Omental fat pad (tissue), 4 donors: ENCODE measurements at places on chromosomes 5 and 9. TPM values are rescaled to one million over a fixed set of nuclear protein-coding genes. Genes with fewer than 3 reads are reported as not detected.

Gene GFI1B
- total RNA-seq: not detected

Gene NUTM2F
- not detected for total RNA-seq

Gene ALDH7A1
- total RNA-seq: 17.7 TPM

Gene GPX3
- total RNA-seq: 7,445 TPM

Gene BHMT2
- total RNA-seq: 23.6 TPM

Gene TMC1
- 0.13 TPM for total RNA-seq

Gene QRFP
- not detected for total RNA-seq

Gene SLC34A1
- not detected for total RNA-seq

Gene MOB3B
- total RNA-seq: 9.1 TPM

Gene ACOT12
- total RNA-seq: not detected

Gene MLANA
- not detected for total RNA-seq

Gene IL13
- not detected for total RNA-seq

Gene FOXD4
- not detected for total RNA-seq

Gene HARS2
- 21.7 TPM for total RNA-seq

Gene ZFP37
- 1.3 TPM for total RNA-seq

- no peak for DNase-seq
Measured at GRCh38 chr9:93699650-93700049, 123.3 kb downstream of the PHF2 start.

DNA sequence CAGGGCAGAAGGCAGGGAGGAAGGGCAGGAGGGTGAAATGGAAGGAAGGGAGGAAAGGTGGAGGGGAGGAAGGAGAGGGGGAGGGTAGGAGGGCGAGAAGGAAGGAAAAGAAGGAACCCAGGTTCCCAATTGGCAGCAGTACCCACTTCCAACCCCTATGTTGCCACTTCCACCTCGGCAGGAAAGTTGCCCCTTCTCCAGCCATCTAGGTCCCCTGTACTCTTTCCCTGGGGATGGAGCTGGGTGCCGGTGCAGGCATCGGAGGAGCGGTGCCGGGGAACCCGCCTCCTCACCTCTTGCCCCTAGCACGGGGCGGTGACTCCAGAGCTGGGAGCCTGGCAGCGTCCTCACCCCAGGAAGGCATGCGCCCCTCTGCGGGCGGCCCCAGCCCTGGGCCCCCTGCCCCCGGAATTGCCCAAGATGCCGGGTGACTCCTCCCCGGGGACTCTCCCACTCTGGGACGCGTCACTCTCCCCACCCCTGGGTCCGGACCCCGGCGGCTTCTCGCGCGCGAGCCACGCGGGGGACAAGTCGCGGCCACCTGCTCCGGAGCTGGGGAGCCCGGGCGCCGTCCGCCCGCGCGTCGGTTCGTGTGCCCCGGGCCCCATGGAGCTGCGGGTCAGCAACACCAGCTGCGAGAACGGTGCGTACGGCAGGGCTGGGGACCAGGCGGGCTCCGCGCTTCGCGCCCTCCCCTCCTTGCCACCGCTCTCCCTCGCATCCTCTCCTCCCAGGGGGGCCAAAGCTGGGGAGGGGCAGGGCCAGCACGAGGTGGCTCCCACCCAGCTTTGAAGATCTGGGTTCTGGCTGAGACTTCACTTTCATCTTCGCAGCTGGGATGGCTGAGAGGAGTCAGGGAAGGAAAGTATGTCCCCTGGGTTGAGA is at the start of gene NIPAL4:
TSS of gene NIPAL4 (plus strand) at position 499 of the 885 bp plus-strand sequence. CDS start at position 607, 108 bp downstream.
- DNase-seq: no peak

DNA sequence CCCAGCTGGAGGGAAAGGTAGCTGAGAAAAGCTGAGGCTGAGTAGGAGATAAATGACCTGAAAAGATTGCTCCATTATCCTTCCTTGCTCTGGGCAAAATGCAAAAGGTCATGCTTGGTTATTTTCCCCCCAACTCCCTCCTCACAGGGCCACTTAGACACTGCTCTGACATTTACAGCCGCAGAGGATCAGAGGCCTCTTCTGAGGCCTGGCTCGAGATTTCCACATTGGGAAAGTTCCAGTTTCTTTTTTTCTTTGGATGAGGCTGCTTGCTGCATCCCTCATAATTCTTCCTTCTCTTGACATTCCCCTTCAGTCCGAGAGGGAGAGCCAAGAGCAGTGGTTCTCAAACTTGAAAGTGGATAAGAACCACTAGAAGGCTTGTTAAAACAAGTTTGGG is 60.1 kb upstream of the HSPA9 start:
- no peak for DNase-seq

DNA sequence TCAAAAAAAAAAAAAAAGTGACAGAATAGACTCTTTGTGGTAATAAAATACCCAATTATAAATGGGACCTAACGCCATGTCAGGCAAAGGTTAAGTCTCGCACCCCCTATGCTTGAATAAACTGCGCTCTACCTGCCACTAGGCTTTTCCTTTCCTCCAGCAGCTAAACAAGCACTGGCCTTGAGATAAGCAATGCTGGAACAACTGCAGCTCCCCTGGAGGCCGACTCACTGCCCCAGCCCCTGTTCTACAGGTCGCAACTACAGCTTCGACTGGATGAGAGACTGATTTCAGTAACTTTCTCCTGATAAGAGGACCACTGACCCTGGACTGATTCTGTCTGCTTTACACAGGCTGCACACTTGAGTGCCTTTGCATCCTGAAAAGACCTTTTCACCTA is 210.2 kb downstream of the HSPA4 start:
- DNase-seq: no peak

DNA sequence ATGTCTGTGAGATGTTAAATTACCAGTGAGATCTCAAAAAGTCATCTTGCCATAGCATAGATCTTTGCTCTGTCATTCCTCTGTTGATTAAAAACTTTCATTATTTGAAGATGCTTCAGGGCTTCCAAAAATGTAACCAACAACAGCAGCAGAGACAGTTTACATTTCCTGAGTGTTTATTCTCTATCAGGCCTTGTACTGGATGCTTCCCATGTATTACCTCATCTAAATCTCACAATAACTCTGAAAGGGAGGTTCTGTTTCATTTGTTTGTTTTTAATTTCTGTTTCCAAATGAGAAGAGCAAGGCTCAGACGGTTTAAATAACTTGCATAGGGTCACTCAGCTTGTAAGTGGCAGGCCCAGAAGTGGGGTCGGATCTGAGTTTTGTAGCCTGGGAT is 45.2 kb downstream of the MRRF start:
- no peak for DNase-seq

GRCh38 chr5:149203921-149204441 is 62.7 kb downstream of the ABLIM3 start:
- no peak for DNase-seq

DNA sequence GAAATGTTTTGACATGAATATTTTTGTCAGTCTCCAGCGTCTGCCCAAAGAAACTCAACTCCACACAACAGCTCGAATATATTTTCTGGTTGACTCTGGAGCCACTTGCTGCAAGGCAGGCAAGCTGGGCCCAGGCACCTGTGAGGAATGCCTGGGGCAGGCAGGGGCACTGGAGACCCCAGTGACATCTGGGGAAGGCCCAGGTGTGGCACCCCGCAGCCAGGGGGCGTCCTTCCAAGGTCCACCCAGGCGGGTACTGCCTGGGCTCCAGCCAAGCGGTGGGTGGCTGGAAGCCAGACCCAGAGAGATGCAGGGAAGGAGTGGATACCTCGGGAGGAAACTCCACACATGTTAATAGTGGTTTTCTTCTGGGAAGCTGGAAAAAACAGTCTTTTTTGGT is 125.9 kb downstream of the PHF2 start:
- DNase-seq: no peak

DNA sequence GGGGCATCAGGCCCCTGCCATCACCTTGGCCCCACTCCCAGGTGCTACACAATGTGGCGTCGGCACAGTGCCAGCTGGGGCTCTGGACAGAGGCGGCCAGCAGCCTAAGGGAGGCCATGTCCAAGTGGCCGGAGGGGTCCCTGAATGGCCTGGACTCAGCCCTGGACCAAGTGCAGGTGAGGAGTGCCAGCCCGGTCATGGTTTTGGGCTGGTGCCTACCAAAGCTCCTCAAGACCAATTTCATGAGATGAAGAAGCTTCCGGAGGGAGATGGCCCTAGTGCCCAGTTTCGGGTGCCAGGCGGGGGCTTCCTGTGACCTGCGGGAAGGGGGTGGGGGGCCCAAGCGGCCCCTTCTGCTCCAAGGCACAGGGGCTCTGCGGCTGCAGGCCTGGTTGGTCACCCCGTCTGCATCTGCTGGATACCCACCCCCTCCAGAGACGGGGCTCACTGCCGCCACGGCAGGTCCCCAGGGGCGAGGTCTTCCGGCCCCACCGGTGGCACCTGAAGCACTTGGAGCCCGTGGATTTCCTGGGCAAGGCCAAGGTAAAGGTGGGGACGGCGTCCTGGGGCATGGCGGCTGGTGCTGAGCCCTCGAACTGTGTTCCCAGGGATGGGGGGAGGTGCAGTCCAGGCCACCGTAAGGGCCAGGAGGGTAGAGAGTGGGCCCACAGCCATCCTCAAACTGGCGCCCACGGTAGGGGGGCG is 5.8 kb downstream of the NOXA1 start:
- DNase-seq: no peak

GRCh38 chr5:35626108-35626507 is 8.4 kb downstream of the SPEF2 start:
- DNase-seq: no peak

- no peak for DNase-seq
Measured at GRCh38 chr9:37486616-37487548, 1.1 kb downstream of the POLR1E start.

GRCh38 chr9:38091310-38092199 is 22.5 kb upstream of the SHB start:
- DNase-seq: no peak

- DNase-seq: no peak
Measured at GRCh38 chr9:98832768-98833089, 25.3 kb downstream of the GALNT12 start.

GRCh38 chr5:107274571-107274970 is 396.2 kb downstream of the EFNA5 start:
- no peak for DNase-seq

DNA sequence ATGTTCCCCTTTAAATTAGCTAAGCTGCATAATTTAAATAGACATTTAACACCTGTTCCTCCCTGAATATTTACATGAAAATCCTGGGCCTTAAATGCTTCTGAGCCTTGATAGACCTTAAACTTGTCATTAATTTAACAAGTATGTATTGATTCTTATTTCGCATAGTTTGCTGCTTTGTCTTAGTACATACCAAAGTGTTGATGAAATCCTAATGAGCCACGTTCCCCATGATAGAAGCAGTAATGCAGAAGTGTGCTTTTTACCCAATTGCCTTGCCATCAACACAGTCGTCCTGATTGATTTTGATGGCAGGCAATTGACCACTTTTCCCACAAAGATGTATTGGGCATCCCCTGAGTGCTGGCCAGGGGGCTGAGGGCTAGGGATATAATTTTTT is 213.5 kb downstream of the SGCD start:
- no peak for DNase-seq

DNA sequence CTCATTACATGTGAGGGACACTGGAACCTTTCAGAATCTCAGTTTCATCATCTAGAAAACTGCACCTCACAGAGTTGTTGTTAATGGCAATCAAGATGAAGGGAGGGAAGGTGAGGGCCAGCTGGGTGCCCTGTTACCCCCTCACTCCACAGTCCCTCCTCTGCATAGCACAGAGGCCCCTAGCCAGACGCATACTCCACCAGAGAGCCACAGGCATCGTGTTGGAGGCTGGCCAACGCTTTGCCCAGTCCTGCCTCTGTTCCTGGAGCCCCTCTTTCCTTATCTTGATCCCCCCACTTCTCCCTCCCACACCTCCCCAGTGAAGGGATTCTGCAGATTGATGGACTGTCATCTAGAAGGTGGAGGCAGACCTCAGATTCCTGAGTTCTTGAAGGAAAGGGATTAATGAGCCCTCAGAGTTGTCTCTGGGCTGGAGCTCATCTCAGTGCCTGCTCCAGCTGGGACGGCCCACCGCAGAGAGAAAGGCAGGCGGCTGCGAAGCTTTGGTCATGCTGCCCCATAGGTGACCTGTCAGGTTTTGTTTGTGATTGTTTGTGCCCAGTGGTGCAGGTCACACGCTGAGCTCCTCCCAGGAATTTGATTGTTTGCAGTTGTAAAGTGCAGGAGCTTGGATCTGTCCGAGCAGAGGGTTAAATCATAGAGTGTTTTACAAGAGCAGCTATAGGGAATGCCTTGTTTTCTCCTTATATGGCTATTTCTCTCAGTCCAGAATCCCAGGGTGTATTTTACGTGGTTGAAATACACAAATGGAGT is 487.3 kb downstream of the CCDC171 start:
- DNase-seq: no peak

GRCh38 chr5:55929020-55929799 is 65.6 kb downstream of the IL6ST start:
- no peak for DNase-seq

- no peak for DNase-seq
Measured at GRCh38 chr9:69295872-69296552, 29.0 kb upstream of the ENTREP1 start.

DNA sequence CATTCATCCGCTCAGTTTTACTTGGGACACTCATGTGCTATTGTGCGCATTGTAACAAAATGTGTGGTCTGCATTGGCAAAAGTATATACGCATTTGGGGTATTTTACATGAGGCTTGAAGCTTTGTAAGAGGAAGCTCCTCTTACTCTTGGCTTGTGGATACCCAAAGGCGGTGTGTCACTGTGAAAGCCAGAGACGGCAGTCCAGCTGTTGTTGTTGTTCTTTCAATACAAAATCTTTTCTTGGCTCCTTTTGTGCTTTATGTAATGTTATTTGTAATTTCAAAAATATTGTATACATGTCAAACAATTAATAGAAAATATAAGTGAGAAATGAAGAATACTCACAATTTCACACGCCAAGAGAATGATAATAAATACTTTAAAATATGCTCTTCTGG is 128.3 kb upstream of the MOCS2 start:
- no peak for DNase-seq
